ENCODE measurements at places on chromosomes 11 and 22. TPM values are rescaled to one million over a fixed set of nuclear protein-coding genes. Genes with fewer than 3 reads are reported as not detected.

DNA sequence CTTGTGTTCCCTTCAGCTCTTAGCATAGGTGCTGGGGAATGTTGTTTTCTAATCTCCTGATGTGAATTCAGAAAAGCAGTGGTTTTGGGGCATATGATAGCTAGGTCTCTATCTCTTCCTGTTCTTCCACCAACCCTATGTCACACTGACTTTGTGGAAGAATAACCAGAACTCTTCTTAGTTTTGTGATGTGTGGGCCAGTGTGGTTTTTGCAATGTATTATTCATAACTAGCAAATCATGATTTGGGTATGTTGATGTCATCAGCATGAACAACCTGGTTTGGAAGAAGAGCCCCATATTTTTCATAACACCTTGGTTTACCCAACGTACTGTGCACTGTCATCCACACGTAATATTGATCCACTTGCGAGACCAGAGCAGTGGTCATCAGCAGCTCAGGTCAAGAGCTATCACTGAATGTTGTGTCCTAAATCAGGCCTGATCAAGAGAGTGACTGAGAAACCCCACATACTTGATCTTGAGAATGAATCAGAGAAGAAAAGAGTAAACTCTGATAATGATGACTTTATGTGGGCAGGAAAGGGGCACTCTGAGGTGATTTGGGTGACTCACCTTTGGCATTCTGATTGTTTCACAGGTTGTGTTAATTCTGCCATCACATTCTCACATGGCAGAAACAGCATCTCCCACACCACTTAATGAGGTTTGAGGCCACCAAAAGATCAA, 19.4 kb upstream of the MS4A6E start:
- no peak for DNase-seq

DNA sequence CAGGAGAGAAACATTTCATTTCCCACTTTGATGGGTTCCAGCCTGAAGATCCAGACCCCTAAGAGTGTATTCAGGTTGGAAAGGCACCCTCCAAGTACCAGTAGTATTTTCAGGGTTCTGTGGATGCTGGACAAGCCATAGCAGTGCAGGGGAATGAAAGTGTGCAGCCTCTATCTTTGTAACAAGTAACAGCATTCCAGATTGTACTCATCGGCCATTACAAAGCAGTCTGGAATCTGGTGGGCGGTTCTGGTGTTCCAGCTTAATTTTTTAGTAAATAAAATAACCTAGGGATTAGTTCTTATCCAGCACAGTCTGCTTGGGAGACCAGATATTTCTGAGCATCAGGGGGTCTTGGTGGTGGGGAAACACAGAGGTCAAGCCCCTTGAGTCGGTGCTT, 22.6 kb downstream of the APLNR start:
- no peak for DNase-seq

The MRGPRE gene
- not detected for total RNA-seq

The RPS19BP1 gene
- 61.9 TPM for total RNA-seq

DNA sequence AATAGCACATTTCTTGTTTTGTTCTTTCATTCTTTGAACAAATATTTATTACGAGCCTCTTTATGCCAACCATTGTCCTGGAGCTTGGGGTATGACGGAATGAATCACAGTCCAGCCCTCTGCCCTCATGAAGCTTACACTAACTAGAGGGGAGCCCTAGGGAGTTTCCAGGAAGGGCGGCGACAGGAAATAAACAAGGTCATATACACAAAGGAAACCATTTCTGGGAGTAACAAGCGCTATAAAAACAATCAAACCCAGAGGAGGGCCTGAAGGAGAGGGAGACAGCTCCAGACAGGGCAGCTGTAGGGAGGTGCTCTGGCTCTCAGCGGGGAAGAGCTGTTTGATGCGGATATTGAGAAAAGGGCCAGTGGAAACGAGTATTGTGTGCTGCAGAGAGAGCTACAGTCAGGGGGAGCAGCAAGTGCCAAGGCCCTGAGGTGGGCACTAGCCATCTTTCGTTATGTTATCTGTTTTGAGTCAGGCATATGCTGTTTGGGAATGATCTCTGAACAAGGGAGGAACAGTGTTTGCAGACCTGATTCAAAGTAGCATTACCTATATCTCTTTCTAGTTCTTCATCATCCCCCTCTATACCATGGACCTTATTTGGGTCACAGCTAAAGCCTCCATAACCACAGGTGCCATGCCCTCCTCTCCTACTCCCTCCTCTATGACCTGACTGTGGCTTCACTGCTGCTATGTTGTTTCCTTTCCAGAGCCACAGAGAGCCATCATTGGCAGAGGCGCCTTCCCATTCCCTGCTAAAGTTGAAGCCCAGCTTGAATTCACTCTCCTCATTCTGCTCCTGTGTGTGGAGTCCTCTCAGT, 15.3 kb upstream of the ZBTB16 start:
- no peak for DNase-seq

- no peak for DNase-seq
Measured at GRCh38 chr22:25120761-25121212, 78.9 kb upstream of the CRYBB3 start.

The PGR gene
- 6.6 TPM for total RNA-seq

GRCh38 chr22:18068381-18068988, 9.3 kb upstream of the PEX26 start:
- no peak for DNase-seq

The SHISAL1 gene
- total RNA-seq = 1.5 TPM

GRCh38 chr11:94518300-94518699, 6.0 kb downstream of the C11orf97 start:
- no peak for DNase-seq

The IFITM10 gene
- total RNA-seq = 0.92 TPM

GRCh38 chr11:102457865-102458264, 5.3 kb upstream of the TMEM123 start:
- no peak for DNase-seq

GRCh38 chr11:133793271-133794035, 51.9 kb downstream of the SPATA19 start:
- DNase-seq = no peak

The CHADL gene
- 26.4 TPM for total RNA-seq

Data from Right ventricle myocardium inferior (tissue), 1 donor.